ENCODE measurements at places on chromosomes 3 and 15. TPM values are rescaled to one million over a fixed set of nuclear protein-coding genes. Genes with fewer than 3 reads are reported as not detected.
A peak's percentile ranks its signal among the peaks of the same experiment; 100 is the strongest.

DNA sequence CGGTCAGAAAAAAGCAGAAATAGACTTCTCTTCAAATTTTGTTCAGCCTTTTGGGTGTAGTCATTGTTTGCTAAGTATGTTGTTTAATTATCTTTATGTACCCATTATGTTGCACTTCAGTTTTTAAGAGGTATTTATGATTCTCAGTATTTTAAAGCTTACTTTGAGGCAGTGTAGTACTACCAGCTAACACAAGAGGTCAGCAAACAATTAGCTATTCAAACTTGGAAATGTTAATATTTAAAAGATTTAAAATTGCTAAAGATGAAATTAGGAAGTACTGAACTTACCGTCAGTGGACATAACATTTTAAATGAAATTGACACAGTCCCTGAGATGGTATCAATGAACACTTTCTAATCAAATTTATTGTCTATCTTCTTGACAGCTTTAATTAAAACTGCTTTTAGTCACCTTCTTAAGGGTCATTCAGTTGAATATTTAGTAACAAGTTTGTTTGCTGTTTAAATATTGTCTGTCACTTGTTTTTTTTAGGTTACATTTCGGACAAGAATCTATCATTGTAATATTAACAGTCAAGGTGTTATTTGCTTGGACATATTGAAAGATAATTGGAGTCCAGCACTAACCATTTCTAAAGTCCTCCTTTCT, 28.1 kb downstream of the NKIRAS1 start:
- no peak for DNase-seq

DNA sequence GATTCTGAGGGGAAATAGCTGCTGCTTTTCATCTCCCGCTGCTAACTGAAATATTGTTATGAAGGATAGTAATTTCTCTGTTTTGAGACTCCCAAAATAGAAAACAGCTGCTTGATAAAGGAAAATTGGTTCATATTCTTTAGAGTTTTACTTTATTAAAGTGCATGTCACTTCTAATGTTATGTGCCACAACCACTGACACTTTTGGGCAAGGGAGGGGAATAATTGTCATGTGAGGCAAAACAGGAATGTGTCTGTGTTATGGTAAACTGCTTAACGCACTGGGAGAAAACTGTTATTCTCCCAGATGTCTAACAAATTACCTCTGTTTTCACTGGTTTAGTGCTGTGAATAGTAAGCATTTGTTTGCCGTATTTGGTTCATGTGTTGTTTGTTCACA, 201.6 kb downstream of the PDZRN3 start:
- no peak for DNase-seq

DNA sequence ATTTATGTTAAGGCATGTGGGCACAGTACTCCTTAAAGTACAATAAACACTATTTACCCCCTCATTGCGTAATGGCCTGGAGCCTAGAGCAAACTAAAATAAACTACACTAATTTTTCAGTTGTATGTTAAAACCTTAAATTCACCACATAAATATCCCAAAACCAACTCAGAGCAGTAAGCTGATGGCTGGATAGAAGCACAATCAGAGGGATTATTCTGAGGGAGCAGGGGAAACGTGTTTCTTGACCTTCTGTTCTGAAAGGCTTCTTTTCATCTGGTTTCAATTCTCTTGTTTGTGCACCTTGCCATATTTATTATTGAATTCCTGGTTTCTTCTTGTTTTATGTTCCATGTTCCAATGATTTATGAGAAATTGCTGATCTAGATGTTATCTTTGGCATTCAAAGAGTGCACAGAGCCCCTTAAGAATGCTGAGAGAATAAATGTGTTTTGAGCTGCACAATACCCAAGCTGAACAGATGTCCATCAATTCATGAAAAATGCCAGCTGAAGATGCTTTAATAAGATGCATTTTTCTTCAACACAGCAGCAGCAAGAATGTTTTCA, 29.6 kb downstream of the RPL22L1 start:
- DNase-seq: no peak

DNA sequence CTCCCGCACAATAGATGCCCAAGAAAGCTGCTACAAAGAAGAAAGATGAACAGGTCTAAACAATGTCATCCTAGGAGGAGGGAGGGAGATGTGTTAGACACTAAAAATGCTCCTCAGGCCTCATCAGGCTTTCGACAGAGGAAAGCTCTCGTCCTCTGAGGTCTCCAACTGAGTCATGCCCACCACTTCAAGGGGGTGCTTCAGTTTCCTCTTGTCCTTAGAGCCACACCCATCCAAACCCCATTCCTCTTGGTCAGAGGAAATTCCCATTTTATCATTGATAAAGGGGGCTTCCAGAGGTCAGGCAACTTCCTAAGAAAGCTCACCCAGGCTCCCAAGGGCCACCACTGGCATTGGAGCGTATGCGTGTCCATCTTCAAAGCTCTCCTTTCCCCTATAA, 50.1 kb downstream of the HEG1 start:
- no peak for DNase-seq

GRCh38 chr3:172270557-172271166, 177.6 kb downstream of the GHSR start:
- DNase-seq: no peak

DNA sequence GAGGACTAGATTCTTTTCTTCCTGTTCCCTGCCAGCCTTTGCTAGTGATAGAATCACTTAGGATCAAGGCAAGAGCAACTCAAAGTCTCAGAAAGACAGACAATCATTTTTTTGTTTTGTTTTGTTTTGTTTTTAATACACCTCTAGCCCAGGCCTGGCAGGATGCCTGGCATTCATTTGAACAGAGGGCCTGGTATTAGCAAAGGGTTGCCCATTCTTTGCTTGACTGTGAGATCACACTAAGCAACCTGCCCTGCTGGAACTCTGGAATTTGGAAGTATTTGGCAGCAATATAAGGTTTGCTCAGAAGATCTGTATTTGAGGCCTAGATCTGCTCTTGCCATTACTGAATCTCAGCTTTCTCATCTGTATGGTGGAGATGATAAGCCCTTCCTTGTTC, 21.8 kb upstream of the ATP13A5 start:
- DNase-seq: no peak

- no peak for DNase-seq
Measured at GRCh38 chr15:75641603-75642002, 1.6 kb upstream of the IMP3 start.

DNA sequence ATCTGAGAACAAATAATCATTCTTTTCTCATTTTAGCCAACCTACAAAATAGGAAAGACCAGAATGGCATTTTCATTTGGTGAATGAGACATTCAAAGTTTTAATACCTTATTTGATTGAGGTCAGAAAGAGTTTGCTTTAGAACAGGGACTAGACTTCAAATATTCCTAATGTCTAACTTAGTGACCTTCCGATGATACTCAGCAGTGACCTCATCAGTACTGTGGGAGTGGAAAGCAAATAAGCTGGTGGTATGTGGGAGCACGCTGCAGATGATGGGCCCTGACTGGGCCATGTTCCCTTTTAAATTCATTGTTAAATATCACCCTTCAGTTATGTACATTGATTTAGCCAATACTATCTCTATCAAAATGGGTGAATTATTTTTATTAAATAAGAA, 223.3 kb downstream of the P3H2 start:
- DNase-seq: no peak

DNA sequence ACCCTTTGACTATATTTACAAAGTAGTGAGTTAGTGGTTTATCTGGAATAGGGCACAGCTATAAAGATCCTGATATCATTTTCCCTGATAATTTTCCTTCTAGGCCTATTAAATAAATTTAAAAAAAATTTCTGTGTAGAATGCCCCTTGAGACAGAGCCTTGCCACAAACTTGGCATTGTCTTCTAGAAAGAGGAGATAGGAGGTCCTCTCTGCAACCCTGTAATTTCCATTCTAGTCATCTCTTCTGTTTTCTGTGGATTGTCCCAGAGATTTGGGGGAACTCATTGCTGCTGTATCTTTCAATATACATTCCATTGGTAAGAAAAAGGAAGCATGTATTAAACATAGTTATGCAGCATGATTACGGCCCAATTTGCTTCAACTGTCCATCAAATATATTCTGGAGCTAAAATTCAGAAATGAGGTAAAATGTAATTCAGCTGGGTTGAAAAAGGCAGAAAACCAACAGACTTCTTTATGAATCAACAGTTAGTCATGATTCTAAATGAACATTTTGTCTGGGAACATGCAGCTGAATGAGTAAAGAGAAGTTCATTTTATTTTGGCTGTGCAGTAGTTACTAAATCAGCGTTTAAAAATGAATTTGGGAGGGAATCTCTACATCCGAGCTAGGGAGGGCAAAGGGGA, 401.1 kb downstream of the NAALADL2 start:
- no peak for DNase-seq

GRCh38 chr3:190424108-190424477, 25.6 kb downstream of the TMEM207 start:
- DNase-seq: no peak

DNA sequence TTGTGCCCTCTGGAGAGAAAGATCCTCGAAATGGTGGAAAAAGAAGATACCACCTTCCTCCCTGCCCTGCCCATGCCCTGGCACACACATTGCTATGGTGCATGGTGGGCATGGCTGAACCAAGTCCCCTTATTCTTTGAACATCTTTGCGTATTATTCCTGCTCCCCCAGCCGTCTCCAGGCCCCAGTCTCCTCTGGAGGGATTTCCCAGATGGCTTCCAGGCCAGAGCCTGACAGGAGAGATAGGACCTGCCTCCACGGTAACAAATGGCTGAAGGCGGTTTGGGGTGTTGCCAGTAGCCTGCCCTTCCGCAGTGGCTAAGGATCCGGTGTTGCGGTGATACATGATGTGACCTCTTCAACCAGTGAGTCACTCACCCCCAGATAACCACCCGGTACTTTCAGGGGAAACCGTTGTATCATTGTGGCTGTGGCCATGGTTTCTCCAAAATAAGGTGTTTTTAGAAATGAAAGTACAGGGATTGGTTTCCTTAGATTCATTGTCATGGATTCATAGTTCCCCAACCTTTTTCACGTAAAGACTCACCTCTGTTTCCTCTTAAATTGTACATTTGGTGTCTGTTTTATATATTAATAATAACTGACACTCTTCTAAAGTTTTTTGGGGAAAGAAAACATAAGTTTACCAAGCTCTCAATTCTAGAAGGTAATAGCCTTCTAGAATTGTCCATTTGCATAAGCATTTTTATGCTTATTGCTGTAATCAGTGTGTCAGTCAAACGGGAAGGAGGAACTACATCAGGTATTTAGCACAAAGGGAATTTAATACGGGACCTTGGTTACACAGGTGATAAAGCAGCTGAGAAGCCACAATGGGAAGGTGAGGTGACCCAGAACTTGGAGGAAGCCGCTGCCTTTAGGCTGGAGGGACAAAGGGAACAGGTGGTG, 25.9 kb downstream of the SMAD3 start:
- peak; percentile 86 for DNase-seq

DNA sequence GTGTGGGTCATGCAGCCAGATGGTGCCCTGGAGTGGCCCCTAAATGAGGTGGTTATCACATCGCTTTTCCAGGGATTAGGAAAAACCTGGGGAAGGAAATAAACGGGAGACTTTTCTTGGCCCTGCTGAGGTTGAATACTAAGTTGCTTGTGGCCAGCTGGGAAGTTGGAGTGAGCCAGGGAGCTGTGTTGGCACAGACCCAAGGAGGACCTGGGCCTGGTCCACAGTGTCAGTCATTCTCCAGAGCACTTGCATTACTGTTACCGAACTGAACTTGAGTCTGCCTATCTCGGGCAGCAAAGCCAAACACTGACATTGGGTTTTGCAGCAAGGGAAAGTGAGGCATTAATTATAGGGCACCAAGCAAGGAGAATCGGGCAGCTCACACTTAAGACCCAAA, 339.0 kb downstream of the GABRB3 start:
- DNase-seq: no peak

DNA sequence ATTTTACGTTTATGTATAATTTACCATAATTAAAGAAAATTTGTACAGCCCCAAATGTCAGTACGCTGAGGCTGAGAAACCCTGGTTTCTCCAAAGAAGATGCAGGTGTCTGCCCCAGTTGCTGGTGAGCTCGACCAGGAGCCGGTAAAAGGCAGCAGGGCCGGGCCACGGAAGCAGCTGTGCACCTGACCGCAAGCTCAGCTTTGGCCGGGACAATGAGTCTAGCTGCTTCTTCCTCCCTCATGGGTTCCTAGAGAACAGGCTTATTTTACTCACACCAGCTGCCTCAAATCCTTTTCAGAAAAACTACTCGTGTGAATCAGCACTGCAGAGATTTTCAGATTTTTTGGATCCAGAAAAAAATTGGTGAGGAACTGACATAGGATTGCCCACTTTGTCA, 18.0 kb upstream of the ZXDC start:
- no peak for DNase-seq

DNA sequence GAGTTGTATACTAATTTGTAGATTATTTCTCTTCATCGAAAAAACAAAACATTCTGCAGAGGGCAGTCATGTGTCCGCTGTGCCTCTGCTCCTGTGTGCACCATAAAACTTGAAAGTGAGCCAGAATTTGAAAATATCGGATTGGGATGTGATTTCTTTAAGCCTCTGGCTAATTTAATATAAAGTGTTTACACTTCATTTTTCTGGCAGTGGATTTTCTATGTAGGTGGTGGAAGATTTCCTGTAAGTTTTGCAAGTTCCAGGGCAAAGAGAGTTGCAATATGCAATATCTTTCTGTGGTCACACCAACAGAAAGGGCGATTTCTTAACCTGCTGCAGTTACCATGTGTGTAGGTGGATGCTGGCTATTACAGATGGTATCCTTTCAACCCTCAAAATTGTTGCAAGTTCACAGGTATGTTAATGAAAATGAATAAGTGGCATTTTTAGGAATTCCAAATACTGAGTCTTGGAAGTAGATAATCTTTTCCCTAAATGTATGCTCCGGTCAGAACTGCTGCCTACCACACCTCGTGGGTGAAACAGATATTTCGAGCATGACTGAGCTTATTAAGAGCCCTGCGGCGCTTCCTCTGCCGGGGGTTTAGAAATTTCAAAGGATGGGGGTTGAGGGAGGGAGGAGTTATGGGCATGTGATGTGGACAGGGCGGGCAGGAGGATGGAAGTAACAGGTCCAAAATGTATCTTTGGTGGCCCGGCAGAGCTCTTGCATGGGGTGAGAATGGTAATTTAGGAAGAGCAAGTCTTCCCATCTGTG, 134.0 kb downstream of the PGPEP1L start:
- no peak for DNase-seq

GPR149 gene
- total RNA-seq: not detected

KBTBD13 gene
- not detected for total RNA-seq

CYP1A1 gene
- total RNA-seq: 3.4 TPM

TGM5 gene
- total RNA-seq: not detected

SMCO1 gene
- not detected for total RNA-seq

GOLGA8M gene
- total RNA-seq: 0.89 TPM

PDE8A gene
- total RNA-seq: 31.6 TPM

ATP13A3 gene
- 121 TPM for total RNA-seq

SLC12A1 gene
- total RNA-seq: not detected

SI gene
- not detected for total RNA-seq
